Stimulated activated CD4-positive, alpha-beta T cell treated with anti-CD3 and anti-CD28 coated beads, Interleukin-2, amount 100 ng/mL, for 24 hours (primary cell): ENCODE measurements at places on chromosomes 5 and 9.

DNA sequence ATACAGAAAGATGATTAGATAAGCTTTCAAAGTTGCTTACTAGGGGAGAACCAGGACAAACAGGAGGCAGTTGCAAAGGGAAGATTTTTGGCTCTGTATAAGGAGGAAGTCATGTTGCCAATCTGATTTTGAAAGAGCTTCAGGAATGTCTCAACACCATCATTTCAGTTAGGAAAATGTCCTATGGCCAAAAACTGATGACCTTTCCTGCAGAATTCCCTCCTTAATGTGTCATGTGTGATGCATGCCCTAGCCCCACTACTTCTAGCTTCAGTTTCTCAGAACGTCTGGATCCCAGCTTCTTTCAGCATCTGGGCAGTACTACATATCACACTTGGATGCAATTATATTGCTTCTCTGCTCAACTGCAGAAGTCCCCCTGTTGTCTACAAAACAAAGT is 211.5 kb upstream of the NREP start:
- DNase-seq: no peak

GRCh38 chr9:113299800-113300292 is 3.3 kb downstream of the RNF183 start:
- DNase-seq: no peak

GRCh38 chr9:133528876-133529241 is 4.1 kb upstream of the MYMK start:
- DNase-seq: no peak

GRCh38 chr9:95165004-95165403 is 152.5 kb downstream of the FANCC start:
- DNase-seq: no peak

GRCh38 chr5:168446983-168447619 is 39.2 kb upstream of the RARS1 start:
- no peak for DNase-seq

GRCh38 chr5:78008356-78008967 is 232.3 kb upstream of the TBCA start:
- DNase-seq: no peak

DNA sequence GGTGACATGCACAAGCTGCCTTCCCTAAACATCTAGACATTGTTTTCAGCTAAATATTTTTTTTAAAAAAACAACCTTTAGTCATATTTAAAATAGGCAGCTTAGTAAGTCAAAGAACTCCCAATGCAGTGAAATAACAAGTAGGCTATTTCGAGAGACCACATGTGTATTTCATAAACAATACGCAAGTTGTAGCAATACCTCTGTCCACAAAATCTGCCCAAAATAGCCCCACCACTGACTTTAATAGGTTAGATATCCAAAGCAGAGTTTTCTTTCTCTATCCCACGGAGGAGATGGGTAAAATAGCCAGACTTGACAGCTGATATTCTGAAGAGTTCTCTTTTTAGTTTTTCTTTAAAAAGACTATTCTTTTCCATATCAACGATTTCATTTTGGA is 1.2 kb downstream of the SLC24A2 start:
- no peak for DNase-seq

DNA sequence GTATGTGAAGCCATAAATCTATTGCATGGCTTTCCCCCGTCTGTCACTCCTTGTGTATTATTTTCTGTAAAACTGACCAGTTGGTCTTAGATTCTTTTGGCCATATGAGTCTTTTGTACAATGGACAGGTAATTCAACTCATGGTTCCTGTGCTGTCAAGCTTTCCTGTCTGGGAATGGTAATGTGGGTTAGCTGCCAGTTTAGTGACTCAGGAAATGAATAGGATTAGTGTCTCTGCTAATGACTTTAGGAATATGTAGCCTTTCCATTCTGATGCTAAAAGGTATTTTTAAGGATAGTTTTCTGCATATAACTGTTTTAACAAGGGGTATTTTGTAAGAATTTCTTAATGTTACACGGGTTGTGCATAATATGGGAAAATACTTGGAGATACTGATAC is 182.7 kb downstream of the PBX3 start:
- DNase-seq: no peak

GRCh38 chr9:13719446-13719845 is 440.0 kb upstream of the MPDZ start:
- no peak for DNase-seq

GRCh38 chr5:19240170-19240569 is 747.8 kb downstream of the CDH18 start:
- DNase-seq: no peak

DNA sequence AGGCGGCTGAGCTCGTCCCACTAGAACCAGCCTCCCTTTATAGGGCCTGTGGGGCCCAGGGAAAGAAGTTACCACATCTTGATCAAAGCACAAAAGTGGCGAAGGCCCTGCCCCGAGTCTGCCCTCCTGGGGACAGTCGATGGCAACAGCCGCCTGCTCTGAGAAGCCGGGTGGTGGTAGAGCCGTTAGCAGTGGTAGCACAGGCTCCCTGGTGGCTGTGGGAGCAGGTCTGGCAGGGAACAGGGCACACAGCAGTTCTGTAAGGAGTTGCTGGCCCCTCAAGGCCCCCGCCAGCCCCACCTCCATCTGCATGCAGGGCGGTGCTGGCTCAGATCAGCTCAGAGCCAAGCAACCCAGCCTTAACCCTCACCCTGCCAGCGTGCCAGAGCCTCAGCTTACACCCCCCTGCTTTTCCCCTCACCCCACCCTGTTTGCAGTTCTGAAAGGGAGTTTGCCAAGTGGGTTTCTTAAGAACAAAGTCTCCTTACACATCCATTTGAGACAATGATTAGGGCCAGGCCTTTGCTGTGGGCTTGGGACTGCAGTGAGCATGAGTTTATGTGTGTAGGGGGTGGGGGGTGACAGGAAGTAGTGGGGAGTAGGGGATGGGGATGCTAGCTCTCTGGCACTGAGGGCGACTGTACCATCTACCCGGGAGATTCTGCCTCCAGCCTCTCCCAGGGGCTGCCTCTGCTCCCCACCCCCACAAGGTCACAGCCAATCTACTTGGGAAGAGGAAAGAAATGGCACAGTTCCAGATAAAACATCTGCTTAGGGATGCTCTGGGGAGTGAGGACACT is 11.8 kb downstream of the ACSL6 start:
- no peak for DNase-seq

DNA sequence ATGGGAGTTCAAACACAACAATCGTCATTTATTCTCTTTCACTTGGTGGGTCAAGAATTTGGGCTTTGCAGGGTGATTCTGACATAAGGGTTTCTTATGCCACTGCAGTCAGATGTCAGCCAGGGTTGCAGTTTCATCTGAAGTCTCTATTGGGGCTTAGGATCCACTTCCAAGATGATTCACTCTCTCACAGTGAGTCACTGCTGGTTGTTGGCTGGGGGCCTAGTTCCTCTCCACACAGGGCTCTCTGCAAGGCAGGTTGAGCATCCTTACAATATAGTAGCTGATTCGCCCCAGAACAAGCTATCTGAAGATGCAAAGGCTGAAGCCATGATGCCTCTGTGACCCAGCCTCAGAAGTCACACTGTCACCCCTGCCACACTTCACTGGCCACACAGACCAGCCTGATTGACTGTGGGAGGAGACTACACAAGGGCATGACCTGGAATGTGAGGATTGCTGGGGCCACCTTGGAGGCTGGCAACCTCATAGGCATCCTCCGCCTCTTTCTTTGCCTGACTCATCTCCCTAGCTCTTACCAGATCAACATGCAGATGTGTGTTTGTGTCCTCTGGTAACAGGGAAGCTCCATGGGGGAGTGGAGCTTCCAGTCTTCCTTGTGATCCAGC is 4.5 kb upstream of the CARD19 start:
- DNase-seq: peak; percentile 71

DNA sequence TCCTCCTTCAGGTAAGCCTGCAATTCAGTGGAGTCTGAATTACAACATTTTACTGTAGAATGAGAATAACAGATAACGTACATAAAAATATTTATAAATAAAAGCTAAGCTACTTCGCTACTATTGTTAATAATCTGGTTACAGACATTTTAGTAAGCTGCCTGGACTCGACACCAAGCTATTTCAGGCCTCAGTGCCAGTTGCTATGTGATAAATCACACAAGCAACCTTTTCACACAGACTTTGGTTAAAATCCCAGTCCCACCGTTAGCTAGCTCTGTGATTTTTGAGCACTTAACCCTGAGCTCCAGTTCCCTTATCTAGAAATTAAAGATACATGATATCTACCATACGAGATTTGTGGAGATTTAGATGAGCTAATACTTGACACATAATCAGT is 99.9 kb downstream of the RFK start:
- no peak for DNase-seq

DNA sequence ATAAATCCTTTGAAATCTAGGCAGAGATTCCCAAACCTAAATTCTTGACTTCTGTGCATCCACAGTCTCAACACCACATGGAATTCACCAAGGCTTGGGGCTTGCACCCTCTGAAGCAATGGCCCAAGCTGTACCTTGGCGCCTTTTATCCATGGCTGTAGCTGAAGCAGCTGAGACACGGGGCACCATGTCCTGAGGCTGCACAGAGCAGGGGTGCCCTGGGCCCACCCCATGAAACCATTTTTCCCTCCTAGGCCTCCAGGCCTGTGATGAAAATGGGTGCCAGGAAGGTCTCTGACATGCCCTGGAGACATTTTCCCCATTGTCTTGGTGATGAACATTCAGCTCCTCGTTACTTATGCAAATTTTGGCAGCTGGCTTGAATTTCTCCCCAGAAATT is 158.6 kb upstream of the NUDT12 start:
- DNase-seq: no peak

- no peak for DNase-seq
Measured at GRCh38 chr5:65742565-65743231, 20.7 kb downstream of the NLN start.

DNA sequence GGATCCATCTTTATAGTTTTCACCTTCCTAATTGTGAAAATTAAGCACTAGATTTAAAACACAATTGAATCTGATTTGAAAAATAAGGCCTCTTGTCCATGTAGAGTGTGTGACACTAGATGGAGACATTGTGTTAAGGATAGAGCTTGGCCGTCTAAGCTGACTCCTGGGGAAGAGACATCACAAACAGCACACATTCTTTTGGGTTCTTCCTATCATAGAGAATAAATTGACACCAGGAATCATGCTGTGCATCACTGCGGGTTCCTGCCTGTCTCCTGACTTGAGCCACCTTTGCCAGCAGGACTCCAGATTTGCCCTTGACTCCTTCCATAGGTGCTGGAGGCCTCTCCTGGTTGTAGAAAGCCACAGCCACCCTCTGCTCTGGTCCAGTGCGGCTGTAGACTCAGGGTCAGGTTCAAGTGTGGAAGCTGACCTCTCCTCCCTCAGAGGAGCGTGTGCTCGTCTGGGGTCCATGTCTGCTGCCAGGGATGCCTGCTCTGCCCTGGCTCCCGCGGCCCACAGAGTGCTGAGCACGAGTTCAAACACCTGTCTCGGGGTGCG is 11.2 kb downstream of the ROPN1L start:
- no peak for DNase-seq

GRCh38 chr9:104988539-104988938 is 60.6 kb upstream of the ABCA1 start:
- no peak for DNase-seq

GRCh38 chr5:132675936-132676689 is 2.3 kb downstream of the IL4 start:
- no peak for DNase-seq

DNA sequence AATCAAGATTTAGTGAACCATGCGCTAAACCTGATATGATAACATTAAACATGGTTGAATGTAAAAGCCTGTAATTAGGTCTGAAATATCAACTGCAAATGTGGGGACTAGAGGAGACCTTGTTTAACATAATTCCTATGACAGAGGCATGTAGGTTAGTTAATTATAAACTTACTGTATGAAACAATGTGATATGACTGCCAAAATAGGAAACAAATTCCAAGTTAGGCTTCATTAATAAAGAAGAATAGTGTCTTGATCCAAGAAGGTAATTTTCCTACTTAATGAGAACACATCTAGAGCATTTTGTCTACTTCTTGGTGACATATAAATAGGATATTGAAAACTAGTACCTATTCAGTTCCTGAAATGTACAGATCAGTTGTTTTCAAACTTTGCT is 136.2 kb upstream of the TARS1 start:
- DNase-seq: no peak

GRCh38 chr5:132465059-132465707 is 25.4 kb downstream of the IRF1 start:
- DNase-seq: no peak

DNA sequence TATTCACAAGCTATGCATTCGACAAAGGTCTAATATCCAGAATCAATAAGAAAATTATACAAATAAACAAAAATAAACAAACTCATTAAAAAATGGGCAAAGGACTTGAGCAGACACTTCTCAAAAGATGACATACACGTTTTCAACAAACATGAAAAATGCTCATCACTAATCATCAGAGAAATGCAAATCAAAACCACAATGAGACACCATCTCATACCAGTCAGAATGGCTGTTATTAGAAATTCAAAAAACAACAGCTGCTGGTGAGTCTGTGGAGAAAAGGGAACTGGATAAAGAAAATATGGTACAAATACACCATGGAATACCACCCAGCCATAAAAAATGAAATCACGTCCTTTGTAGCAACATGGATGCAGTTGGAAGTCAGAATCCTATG is 45.1 kb upstream of the PUM3 start:
- no peak for DNase-seq

DNA sequence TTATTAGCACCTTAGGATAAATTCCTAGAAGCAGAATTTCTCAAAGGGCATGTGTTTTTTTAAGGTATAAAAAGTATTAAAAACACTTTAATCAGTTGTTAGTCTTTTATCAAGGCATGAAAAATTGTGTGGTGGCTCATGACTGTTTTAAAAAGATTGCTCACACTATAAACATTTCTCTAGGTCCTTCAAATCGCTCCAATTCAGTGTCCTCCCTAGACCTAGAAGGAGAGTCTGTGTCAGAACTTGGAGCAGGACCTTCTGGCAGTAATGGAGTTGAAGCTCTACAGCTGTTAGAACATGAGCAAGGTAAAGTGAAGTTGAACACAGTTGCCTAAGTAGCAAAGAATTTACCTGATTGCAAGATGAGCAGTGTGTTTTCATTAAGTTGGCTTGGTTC is 62.0 kb downstream of the GAPVD1 start:
- DNase-seq: no peak

GRCh38 chr5:143851383-143851782 is 39.4 kb downstream of the HMHB1 start:
- no peak for DNase-seq

- DNase-seq: no peak
Measured at GRCh38 chr5:91598216-91598615, 215.1 kb upstream of the ARRDC3 start.

GRCh38 chr5:32589416-32589815 is 4.1 kb downstream of the SUB1 start:
- no peak for DNase-seq

- DNase-seq: no peak
Measured at GRCh38 chr5:58918021-58918729, 335.3 kb downstream of the RAB3C start.

DNA sequence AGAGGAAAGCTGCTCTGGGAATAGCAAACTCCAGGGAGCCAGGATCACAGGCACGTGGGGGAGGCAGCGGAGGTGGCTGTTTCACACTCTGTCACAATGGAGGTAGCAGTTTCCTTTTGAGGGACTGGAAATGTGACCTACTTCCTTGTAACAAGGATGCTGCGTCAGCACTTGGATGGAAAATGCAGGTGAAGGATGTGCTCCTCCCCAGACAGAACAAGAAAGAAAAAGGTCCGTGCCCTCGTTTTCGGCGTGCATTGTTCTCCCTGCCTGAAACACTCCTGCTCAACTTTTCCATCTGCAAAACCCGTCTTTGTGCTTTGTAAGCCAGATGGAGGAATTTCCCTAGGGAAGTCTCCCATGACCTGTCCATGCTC is 55.1 kb upstream of the SH3PXD2B start:
- DNase-seq: no peak

GRCh38 chr9:123318202-123318601 is 37.8 kb upstream of the CRB2 start:
- DNase-seq: no peak

GRCh38 chr5:126752081-126752785 is 24.7 kb upstream of the LMNB1 start:
- DNase-seq: no peak
